ENCODE measurements at places on chromosomes 2 and 18. TPM values are rescaled to one million over a fixed set of nuclear protein-coding genes. Genes with fewer than 3 reads are reported as not detected.

- peaks cover 7% of the 10 kb centered on the region for H3K4me1 ChIP-seq
- peak; percentile 80 for DNase-seq
- no peaks in the 10 kb centered on the region for H3K27me3 ChIP-seq
- H3K36me3 ChIP-seq: peaks cover 8% of the 10 kb centered on the region
- H3K4me3 ChIP-seq: no peak overlapping the region
Observed at GRCh38 chr2:241443486-241444223, 64.7 kb downstream of the STK25 start.

DNA sequence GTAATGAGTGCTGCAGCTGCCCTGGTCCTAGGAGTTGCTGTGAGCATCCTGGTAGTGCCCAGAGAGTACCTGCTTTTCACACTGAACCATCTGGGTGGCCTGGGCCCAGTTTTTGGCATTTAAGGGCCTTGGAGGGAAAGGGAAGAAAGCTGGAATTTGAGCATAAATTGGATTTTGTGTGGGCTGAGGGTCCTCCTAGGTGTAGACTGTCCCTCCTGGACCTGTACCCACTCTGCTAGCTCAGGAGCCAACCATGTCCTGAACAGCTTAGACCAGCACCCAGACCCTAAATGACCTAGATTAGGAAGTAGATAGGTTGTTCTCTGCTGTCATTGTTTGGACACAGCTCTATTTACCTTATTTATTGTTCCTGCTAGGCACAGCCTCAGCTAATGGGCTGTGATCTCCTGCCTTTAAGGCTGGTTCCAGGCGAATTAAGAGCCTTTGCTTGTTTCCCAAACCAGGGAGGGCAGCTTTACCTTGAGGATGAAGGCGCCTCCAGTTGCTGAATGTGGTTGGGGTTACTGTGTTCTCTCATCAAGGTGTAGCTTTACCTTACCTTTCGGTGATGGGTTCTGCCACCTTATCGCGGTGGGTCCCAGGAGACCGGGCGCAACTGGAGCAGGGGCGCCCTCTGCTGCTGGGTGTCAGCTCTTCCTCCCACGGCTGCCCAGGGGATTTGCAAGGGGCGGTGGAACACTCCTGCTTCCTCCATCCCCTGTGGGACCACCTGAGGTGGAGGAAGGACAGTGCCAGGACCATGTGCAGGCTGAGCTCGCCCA, 34.4 kb downstream of the ITGA6 start:
- H3K27ac ChIP-seq: no peak overlapping the region
- no peak overlapping the region for H3K4me3 ChIP-seq
- no peaks in the 10 kb centered on the region for H3K27me3 ChIP-seq
- H3K36me3 ChIP-seq: no peaks in the 10 kb centered on the region
- H3K4me1 ChIP-seq: peaks cover 4% of the 10 kb centered on the region
- no peak for DNase-seq

- H3K27ac ChIP-seq: no peak overlapping the region
- no peak overlapping the region for H3K4me3 ChIP-seq
- H3K36me3 ChIP-seq: no peaks in the 10 kb centered on the region
- DNase-seq: no peak
- H3K4me1 ChIP-seq: no peaks in the 10 kb centered on the region
- H3K27me3 ChIP-seq: peaks cover 5% of the 10 kb centered on the region
Observed at GRCh38 chr18:63889626-63890025, 2.1 kb downstream of the SERPINB2 start.

DNA sequence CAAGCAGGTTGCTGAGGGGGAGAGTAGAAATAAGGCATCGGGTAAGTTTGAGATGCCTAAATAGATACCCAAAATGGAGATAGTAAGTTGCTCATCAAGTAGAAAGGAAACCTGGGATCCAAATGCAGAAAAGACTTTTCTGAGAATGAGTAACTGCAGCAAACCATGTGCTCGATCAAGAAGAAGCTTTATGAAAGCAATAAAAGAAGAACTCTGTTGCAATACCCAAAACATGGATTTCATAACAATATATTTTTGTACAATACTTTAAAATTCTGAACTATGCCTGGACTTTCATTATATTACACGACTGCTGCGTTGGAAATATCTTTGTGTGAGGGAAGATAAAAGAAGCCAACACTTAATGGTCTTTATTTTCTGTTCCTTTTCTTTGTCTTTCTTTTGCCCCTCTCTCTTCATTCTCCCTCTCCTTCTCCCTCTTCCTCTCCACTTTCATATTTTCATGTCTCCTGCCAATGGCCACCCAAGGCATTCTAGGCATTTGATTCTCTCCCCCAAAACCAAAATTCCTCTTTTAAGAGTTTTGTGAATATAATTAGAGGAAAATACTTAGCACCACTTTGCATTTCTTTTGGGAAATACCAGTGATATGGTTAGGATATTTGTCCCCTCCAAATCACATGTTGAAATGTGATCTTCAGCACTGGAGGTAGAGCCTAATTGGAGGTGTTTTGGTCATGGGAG, 257.6 kb downstream of the MREG start:
- no peak overlapping the region for H3K4me3 ChIP-seq
- DNase-seq: no peak
- H3K4me1 ChIP-seq: peaks cover 22% of the 10 kb centered on the region
- no peaks in the 10 kb centered on the region for H3K36me3 ChIP-seq
- no peak overlapping the region for H3K27ac ChIP-seq

GRCh38 chr2:174945601-174946260, 59.5 kb downstream of the CHN1 start:
- H3K27me3 ChIP-seq: no peaks in the 10 kb centered on the region
- H3K27ac ChIP-seq: no peak overlapping the region
- H3K4me3 ChIP-seq: no peak overlapping the region
- no peaks in the 10 kb centered on the region for H3K36me3 ChIP-seq

GRCh38 chr2:217099561-217099960, 239.7 kb upstream of the TNP1 start:
- peaks cover 11% of the 10 kb centered on the region for H3K4me1 ChIP-seq
- no peaks in the 10 kb centered on the region for H3K27me3 ChIP-seq
- no peak for DNase-seq
- no peak overlapping the region for H3K4me3 ChIP-seq
- H3K36me3 ChIP-seq: no peaks in the 10 kb centered on the region
- no peak overlapping the region for H3K27ac ChIP-seq

DNA sequence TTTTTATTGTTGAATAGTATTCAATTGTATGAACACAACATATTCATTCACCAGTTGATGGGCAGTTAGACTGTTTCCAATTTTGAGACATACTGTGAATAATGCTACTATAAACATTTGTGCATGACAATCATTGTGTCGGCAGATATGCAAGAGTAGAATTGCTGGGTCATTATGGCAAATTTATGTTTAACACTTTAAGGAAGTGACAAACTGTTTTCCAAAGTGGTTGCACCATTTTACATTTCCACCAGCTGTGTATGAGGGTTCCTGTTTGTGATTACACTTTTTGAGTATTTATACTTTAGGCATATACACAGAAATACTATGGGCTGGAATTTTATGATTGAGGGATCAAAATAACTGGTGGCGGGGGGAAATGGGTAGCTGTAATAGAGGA, 61.2 kb downstream of the MAP4K3 start:
- DNase-seq: no peak
- no peaks in the 10 kb centered on the region for H3K27me3 ChIP-seq
- H3K4me3 ChIP-seq: no peak overlapping the region
- H3K36me3 ChIP-seq: peaks cover 3% of the 10 kb centered on the region
- no peak overlapping the region for H3K27ac ChIP-seq

DNA sequence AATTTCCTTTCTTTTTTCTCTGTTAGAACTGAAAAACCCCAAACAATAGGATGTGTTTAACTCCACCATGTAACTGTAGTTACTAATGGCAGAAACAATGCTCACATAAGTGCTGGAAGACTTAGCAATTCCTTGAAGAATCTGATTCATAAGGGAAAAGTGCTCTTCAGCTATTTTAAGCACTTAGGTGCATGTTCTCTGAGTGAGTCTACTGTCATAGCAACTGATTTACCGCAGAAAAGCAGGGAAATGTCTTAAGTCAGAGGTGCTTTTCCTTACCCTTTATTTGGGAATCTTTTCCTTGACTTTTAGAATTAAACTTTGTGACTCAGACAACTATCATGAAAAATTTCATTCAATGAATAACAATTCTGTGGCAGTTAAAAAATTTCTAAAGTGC, 65.4 kb upstream of the NABP1 start:
- peak; percentile 99 for DNase-seq
- H3K36me3 ChIP-seq: no peaks in the 10 kb centered on the region
- peak overlapping the region; percentile 91 for H3K27ac ChIP-seq
- no peaks in the 10 kb centered on the region for H3K27me3 ChIP-seq

- no peaks in the 10 kb centered on the region for H3K27me3 ChIP-seq
- no peaks in the 10 kb centered on the region for H3K4me1 ChIP-seq
- H3K27ac ChIP-seq: no peak overlapping the region
- no peak overlapping the region for H3K4me3 ChIP-seq
- H3K36me3 ChIP-seq: no peaks in the 10 kb centered on the region
Observed at GRCh38 chr2:189522435-189523151, 58.0 kb downstream of the SLC40A1 start.

DNA sequence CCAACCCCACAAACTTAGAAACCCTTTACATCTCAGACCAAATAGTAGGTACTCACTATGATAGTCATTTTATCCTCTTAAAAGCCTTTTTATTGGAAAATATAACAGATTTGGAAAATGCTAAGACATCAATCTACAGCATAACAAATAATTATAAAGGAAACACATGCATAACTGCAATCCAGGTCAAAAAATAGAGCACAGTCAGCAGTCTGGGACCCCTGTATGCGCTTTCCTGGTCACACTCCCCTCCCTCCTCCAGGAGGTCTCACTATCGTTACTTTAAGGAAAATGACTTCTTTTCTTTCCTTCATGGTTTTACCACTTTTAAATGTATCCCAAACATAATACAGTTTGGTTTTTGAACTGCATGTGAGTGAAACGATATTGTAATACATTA, 90.5 kb upstream of the CCDC150 start:
- no peak overlapping the region for H3K27ac ChIP-seq
- no peak for DNase-seq
- H3K36me3 ChIP-seq: no peaks in the 10 kb centered on the region
- no peaks in the 10 kb centered on the region for H3K4me1 ChIP-seq
- H3K27me3 ChIP-seq: no peaks in the 10 kb centered on the region

DNA sequence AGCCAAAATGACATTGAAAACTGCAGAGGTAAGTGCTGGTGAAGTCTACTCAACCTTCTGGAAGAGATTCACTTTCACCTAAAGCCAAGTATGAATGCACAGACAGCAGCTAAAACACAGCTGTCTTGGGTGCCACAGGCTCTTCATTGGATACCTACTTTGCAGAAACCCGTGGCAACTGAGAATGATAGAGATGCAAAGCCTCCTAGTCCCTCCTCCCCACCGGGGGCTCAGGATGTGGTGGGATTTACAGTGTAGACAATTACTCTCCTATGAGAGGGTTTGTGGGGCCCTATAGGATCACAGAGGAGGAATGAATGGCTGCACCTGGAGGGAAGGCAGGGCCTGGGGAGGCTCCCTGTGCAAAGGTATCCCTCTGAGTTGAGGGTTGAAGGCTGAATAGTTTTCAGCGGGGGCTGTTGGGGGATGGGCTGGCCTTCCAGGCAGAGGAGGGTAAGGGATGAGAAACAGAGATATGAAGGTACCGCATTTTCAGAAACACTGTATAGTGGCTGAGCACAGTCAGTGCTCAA, 131.6 kb downstream of the RNF144A start:
- no peak for DNase-seq
- H3K27me3 ChIP-seq: no peaks in the 10 kb centered on the region
- H3K4me3 ChIP-seq: no peak overlapping the region
- no peak overlapping the region for H3K27ac ChIP-seq
- H3K36me3 ChIP-seq: no peaks in the 10 kb centered on the region

GRCh38 chr2:172372436-172372835, 55.0 kb upstream of the ITGA6 start:
- DNase-seq: no peak
- no peak overlapping the region for H3K27ac ChIP-seq
- H3K36me3 ChIP-seq: no peaks in the 10 kb centered on the region
- H3K4me1 ChIP-seq: no peaks in the 10 kb centered on the region
- H3K27me3 ChIP-seq: no peaks in the 10 kb centered on the region

DNA sequence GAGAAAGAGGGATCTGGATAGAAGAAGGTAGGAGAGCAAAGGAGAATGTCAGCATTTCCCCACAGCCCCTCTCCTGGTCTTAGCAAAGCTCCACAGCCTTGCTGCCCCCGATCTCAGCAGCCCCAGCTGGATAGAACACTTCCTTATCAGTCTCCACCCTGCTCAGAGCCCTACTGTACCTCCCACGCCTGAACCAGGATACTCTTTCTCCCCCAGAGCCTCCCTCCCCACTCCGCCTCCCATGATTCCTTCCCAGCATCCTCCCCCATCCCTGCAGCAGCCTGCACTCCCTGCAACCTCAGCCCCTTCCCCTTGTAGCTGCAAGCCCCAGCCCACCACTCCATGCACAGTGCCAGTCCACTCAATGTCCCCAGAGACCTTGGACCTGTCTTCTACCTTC, 25.8 kb downstream of the PLB1 start:
- no peak overlapping the region for H3K4me3 ChIP-seq
- H3K27me3 ChIP-seq: peaks cover 43% of the 10 kb centered on the region
- no peaks in the 10 kb centered on the region for H3K4me1 ChIP-seq
- no peak overlapping the region for H3K27ac ChIP-seq
- no peaks in the 10 kb centered on the region for H3K36me3 ChIP-seq

- H3K27ac ChIP-seq: no peak overlapping the region
- peaks cover 31% of the 10 kb centered on the region for H3K4me1 ChIP-seq
- H3K36me3 ChIP-seq: no peaks in the 10 kb centered on the region
- H3K4me3 ChIP-seq: no peak overlapping the region
- DNase-seq: peak; percentile 79
Observed at GRCh38 chr2:65666156-65666725, 233.8 kb upstream of the SPRED2 start.

GRCh38 chr2:241195506-241196130, 7.1 kb downstream of the ANO7 start:
- H3K27ac ChIP-seq: no peak overlapping the region
- H3K36me3 ChIP-seq: no peaks in the 10 kb centered on the region
- no peak overlapping the region for H3K4me3 ChIP-seq
- H3K27me3 ChIP-seq: peaks cover 5% of the 10 kb centered on the region

GRCh38 chr2:134389381-134389780, 135.5 kb downstream of the MGAT5 start:
- H3K27me3 ChIP-seq: no peaks in the 10 kb centered on the region
- H3K4me1 ChIP-seq: peaks cover 10% of the 10 kb centered on the region
- DNase-seq: no peak

- no peaks in the 10 kb centered on the region for H3K4me1 ChIP-seq
- no peaks in the 10 kb centered on the region for H3K27me3 ChIP-seq
- no peak for DNase-seq
- no peaks in the 10 kb centered on the region for H3K36me3 ChIP-seq
Observed at GRCh38 chr2:112614201-112614840, 29.9 kb downstream of the CHCHD5 start.

GRCh38 chr2:102768892-102769291, 7.1 kb downstream of the TMEM182 start:
- no peak overlapping the region for H3K4me3 ChIP-seq
- H3K36me3 ChIP-seq: no peaks in the 10 kb centered on the region
- no peak for DNase-seq
- H3K27me3 ChIP-seq: no peaks in the 10 kb centered on the region
- no peak overlapping the region for H3K27ac ChIP-seq

- no peak overlapping the region for H3K27ac ChIP-seq
- DNase-seq: no peak
- no peak overlapping the region for H3K4me3 ChIP-seq
- H3K4me1 ChIP-seq: peaks cover 2% of the 10 kb centered on the region
Observed at GRCh38 chr2:216851486-216852090, 8.3 kb downstream of the TNP1 start.

Gene ABCA12
- 4.4 TPM for total RNA-seq

Gene C2orf92
- total RNA-seq: 8.5 TPM

Gene LONRF2
- total RNA-seq: 0.62 TPM

Gene TM4SF20
- total RNA-seq: not detected

Gene EFR3B
- 13.3 TPM for total RNA-seq

Gene CYP27C1
- total RNA-seq: 5.7 TPM

Gene IL18RAP
- not detected for total RNA-seq

Gene STARD6
- total RNA-seq: not detected

Gene NAT8
- not detected for total RNA-seq
